IMR-90 (cell line): ENCODE measurements at places on chromosomes 5 and 9. TPM values are rescaled to one million over a fixed set of nuclear protein-coding genes. Genes with fewer than 3 reads are reported as not detected.

- H3K27ac ChIP-seq: no peak overlapping the region
- H3K4me3 ChIP-seq: no peak overlapping the region
- H3K27me3 ChIP-seq: no peaks in the 10 kb centered on the region
These were observed 134.2 kb upstream of the RASGRF2 start for GRCh38 chr5:80825786-80826460.

GRCh38 chr9:7105095-7105494 is 347.3 kb downstream of the KDM4C start:
- H3K4me1 ChIP-seq: no peaks in the 10 kb centered on the region; the same call in 1 of the 2 replicates
- no peak overlapping the region for H3K4me3 ChIP-seq
- no peak for DNase-seq
- H3K27me3 ChIP-seq: no peaks in the 10 kb centered on the region
- peaks cover 8% of the 10 kb centered on the region for H3K36me3 ChIP-seq

DNA sequence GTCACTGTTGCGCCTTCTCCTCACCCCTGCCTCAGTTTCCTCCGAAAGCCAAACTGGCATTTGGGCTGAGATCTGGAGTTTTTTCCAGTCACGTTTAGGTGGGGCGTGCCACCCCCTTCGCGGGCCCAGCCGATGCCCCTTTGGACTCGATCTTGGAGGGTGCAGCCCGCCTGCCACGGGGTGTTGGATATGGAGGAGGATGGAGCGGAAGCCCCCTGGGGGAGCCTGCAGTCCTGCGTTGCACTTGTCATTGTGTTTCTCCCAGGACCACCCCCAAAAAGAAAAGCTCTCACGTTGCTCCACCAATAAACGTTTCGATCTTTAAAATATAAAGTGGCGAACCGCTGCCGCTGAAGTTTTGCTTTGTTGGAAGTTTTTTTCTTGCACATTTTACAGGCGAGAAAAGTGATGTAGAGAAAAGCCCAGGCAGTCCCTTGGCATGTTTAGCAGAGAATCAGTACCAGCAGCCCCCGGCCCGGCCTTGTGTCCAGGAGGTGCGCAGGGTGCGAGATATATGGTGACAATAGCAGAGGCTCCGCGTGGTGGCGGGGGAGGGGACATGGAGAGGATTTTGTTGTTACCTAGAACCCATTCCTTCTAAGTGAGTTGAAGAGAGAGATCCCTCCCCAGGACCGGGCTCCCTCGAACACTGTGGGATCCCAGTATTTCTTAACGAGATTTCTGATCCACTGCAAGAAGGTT is 681 bp downstream of the F2R start:
- H3K27ac ChIP-seq: peak overlapping the region; percentile 92
- H3K4me1 ChIP-seq: peaks cover 11% of the 10 kb centered on the region
- H3K36me3 ChIP-seq: 0 out of 2 replicates have a peak, but pooled peaks cover 2% of the 10 kb centered on the region
- H3K27me3 ChIP-seq: no peaks in the 10 kb centered on the region
- peak overlapping the region; percentile 89 for H3K4me3 ChIP-seq
- DNase-seq: no peak

- H3K27ac ChIP-seq: no peak overlapping the region
- H3K27me3 ChIP-seq: no peaks in the 10 kb centered on the region
- no peak overlapping the region for H3K4me3 ChIP-seq
- no peak for DNase-seq
These were observed 189.5 kb downstream of the TMEM38B start for GRCh38 chr9:105883847-105884246.

GRCh38 chr5:142017832-142018427 is 5.1 kb upstream of the GNPDA1 start:
- no peaks in the 10 kb centered on the region for H3K36me3 ChIP-seq
- DNase-seq: peak; percentile 75
- H3K27ac ChIP-seq: no peak overlapping the region
- peaks cover 7% of the 10 kb centered on the region for H3K4me1 ChIP-seq

- H3K27ac ChIP-seq: no peak overlapping the region
- no peaks in the 10 kb centered on the region for H3K27me3 ChIP-seq
- no peak overlapping the region for H3K4me3 ChIP-seq
- DNase-seq: no peak
- no peaks in the 10 kb centered on the region for H3K4me1 ChIP-seq
- no peaks in the 10 kb centered on the region for H3K36me3 ChIP-seq
These were observed 12.0 kb upstream of the THG1L start for GRCh38 chr5:157719245-157719644.

DNA sequence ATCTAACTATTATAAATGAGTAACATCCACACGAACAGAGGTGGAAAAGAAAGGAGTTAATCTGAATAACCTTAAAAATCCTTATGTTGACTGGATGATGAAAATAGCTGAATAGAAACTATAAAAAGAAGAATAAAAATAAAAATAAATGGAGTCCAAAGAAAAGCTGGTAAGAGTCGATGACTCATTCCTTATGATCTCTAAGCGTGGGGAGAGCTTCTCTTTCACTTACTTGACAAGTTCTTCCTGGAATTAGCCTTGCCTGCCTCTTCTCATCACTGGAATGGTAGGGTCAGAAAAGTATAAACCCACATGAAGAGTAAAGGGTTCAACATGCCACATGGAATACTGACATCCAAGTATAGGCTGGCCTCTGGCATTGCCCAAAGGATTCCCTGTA is 477.0 kb upstream of the RGMB start:
- H3K27ac ChIP-seq: peak overlapping the region; percentile 10; the same call in 1 of the 2 replicates
- no peak overlapping the region for H3K4me3 ChIP-seq
- H3K27me3 ChIP-seq: no peaks in the 10 kb centered on the region
- H3K4me1 ChIP-seq: peaks cover 7% of the 10 kb centered on the region; the same call in 1 of the 2 replicates
- peak; percentile 79 for DNase-seq

SOX30 gene
- not detected in 2 replicates for total RNA-seq

OTP gene
- total RNA-seq: not detected in 2 replicates

MCTP1 gene
- 0.56 TPM in 1 of 2 replicates, not detected in the other for total RNA-seq
